ENCODE measurements at places on chromosomes 5 and 9.

- no peaks in the 10 kb centered on the region for H3K4me1 ChIP-seq
- no peak for DNase-seq
- no peak overlapping the region for H3K27ac ChIP-seq
- no peak overlapping the region for H3K4me3 ChIP-seq
Measured at GRCh38 chr5:155027993-155028629, 14.6 kb downstream of the KIF4B start.

- no peaks in the 10 kb centered on the region for H3K4me1 ChIP-seq
- no peak overlapping the region for H3K4me3 ChIP-seq
- no peaks in the 10 kb centered on the region for H3K36me3 ChIP-seq
- no peak overlapping the region for H3K27ac ChIP-seq
- peaks cover 22% of the 10 kb centered on the region for H3K27me3 ChIP-seq
Measured at GRCh38 chr5:178474562-178475184, 115.5 kb downstream of the COL23A1 start.

GRCh38 chr9:88579050-88579715 is 44.2 kb downstream of the NXNL2 start:
- H3K27me3 ChIP-seq, result peaks cover 6% of the 10 kb centered on the region
- peaks cover 5% of the 10 kb centered on the region for H3K4me1 ChIP-seq
- H3K4me3 ChIP-seq, result no peak overlapping the region
- no peak overlapping the region for H3K27ac ChIP-seq
- DNase-seq, result no peak
- no peaks in the 10 kb centered on the region for H3K36me3 ChIP-seq

DNA sequence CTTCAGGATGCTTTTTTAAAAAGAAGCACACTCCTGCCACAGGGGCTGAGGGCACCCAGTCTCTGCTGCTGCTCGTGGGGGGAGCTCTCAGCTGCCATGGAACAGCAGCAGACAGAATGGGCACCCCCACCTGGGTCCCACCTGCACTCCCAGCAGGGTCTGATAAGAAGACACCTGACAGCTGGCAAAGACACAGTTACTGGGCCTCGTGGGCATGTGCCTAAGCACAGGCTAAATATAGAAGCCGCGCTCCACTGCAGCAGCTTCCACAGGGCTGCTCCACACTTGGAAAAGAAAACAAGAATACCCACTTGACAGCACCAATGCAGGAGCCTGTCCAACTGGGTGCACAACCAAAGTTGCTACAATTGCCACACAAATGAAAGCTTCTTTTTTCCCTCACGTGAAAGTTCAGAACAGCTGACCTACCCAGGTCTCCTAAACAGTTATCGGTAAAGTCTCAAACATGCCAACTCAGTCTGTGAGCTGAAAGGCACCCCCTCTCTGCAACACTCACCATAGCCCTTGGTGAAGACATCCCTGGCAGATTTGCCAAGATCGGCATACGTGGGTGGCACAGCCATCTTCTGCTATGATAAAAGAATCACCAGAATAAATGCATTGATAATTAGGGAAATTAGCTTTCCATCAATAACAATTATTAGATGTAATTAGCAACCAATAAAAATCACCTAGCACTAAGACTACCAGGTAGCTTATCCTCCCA is 12.2 kb downstream of the VDAC1 start:
- no peak overlapping the region for H3K27ac ChIP-seq
- peaks cover 29% of the 10 kb centered on the region for H3K4me1 ChIP-seq
- DNase-seq, result no peak

- no peak overlapping the region for H3K27ac ChIP-seq
- peaks cover 26% of the 10 kb centered on the region for H3K4me1 ChIP-seq
- no peaks in the 10 kb centered on the region for H3K36me3 ChIP-seq
Measured at GRCh38 chr9:37062336-37062735, 28.3 kb upstream of the PAX5 start.

GRCh38 chr5:154473581-154474283 is 4.3 kb downstream of the HAND1 start:
- peaks cover 22% of the 10 kb centered on the region for H3K4me1 ChIP-seq
- H3K4me3 ChIP-seq, result no peak overlapping the region
- peaks cover 2% of the 10 kb centered on the region for H3K36me3 ChIP-seq

DNA sequence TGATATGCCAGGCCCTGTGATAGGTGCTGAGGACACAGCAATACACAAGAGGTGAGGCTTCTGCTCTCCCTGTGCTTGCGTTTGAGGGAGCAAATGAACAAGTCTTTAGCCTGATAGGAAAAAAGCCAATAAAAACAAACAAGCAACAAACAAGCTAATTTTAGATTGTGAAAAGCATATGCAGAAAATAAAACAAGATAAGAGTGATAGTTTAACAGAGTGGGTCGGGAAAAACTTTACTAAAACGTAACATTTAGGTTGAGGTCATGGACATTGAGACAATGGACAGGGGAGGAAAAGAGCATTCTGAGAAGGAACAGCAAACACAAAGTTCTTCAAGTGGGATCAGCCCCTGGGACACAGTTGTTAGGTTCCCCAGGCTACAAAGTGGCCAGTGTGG is 4.3 kb downstream of the SMIM3 start:
- no peak overlapping the region for H3K27ac ChIP-seq
- H3K4me3 ChIP-seq, result no peak overlapping the region
- H3K27me3 ChIP-seq, result peaks cover 7% of the 10 kb centered on the region
- no peak for DNase-seq

GRCh38 chr9:95132366-95133324 is 184.9 kb downstream of the FANCC start:
- H3K27me3 ChIP-seq, result no peaks in the 10 kb centered on the region
- H3K27ac ChIP-seq, result no peak overlapping the region
- DNase-seq, result no peak
- H3K4me3 ChIP-seq, result no peak overlapping the region
- no peaks in the 10 kb centered on the region for H3K4me1 ChIP-seq

DNA sequence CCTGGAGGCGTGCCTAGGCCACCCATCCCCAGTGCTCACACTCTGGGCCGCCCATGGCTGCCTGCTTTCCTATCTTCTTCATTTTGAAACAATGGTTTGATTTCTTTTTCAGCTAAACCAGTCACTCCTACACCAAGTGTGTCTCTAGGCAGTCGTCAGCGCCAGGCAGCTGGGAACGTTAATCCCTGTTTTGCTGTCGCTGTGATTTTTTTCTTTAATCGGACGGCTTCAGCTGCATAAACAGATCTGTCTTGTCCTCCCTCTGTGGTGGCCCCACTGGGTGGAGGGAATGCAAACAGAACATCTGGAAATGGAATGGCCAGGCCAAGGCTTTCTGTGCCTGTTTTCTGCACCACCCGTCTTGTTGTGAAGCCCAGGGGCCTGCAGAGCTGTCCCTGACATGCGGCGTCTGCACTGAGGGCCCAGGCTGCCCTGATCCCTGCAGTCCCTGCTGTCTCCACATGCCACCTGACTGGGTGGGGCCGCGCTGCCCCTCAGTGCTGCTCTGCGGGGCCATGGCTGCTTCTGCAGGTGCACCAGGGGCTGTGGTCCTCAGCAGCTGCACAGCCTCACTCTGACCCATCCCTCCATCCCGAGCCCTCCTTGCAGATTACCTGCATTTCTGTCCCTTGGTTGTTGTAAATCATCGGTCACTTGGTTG is 51.5 kb downstream of the WNK2 start:
- no peak overlapping the region for H3K27ac ChIP-seq
- H3K36me3 ChIP-seq, result peaks cover 2% of the 10 kb centered on the region
- peaks cover 3% of the 10 kb centered on the region for H3K27me3 ChIP-seq
- H3K4me1 ChIP-seq, result no peaks in the 10 kb centered on the region

- no peaks in the 10 kb centered on the region for H3K27me3 ChIP-seq
- H3K4me1 ChIP-seq, result peaks cover 6% of the 10 kb centered on the region
- H3K36me3 ChIP-seq, result no peaks in the 10 kb centered on the region
- H3K27ac ChIP-seq, result no peak overlapping the region
- H3K4me3 ChIP-seq, result no peak overlapping the region
Measured at GRCh38 chr5:125377141-125377540, 630.7 kb upstream of the ZNF608 start.

- H3K27ac ChIP-seq, result no peak overlapping the region
- H3K27me3 ChIP-seq, result peaks cover 14% of the 10 kb centered on the region
- no peak overlapping the region for H3K4me3 ChIP-seq
- no peaks in the 10 kb centered on the region for H3K4me1 ChIP-seq
Measured at GRCh38 chr5:149411738-149412519, 32.8 kb upstream of the IL17B start.

GRCh38 chr5:1782385-1783215 is 17.0 kb downstream of the MRPL36 start:
- peak overlapping the region; percentile 69 for H3K27ac ChIP-seq
- H3K4me1 ChIP-seq, result peaks cover 22% of the 10 kb centered on the region
- no peaks in the 10 kb centered on the region for H3K36me3 ChIP-seq
- DNase-seq, result no peak
- H3K27me3 ChIP-seq, result peaks cover 10% of the 10 kb centered on the region

- no peak overlapping the region for H3K4me3 ChIP-seq
- no peak for DNase-seq
- no peak overlapping the region for H3K27ac ChIP-seq
Measured at GRCh38 chr5:58800861-58801540, 218.1 kb downstream of the RAB3C start.

DNA sequence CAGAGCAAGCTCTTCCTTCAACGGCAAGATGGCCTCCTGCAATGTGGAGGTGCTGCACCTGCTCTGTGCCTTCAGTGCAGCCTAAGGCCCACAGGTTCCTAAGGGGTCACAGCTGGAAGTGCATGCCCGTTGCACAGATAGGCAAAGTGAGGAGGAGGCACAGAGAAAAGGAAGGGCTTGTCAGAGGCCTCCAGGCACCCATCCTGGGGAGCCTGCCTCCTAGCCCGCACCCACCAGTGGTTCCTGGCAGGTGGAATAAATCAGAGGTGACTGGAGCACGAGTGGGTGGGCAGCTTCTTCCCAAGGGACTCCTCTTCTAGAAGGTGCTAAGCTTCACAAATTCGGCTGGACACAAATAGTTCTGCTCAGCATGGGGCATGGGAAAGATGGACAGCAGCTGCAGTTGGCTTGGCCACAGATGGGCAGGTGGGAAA is 52.8 kb upstream of the STXBP1 start:
- no peak overlapping the region for H3K27ac ChIP-seq
- H3K27me3 ChIP-seq, result peaks cover 3% of the 10 kb centered on the region
- DNase-seq, result no peak
- H3K4me3 ChIP-seq, result no peak overlapping the region

- no peak for DNase-seq
- peaks cover 13% of the 10 kb centered on the region for H3K36me3 ChIP-seq
- no peak overlapping the region for H3K4me3 ChIP-seq
- H3K27ac ChIP-seq, result no peak overlapping the region
- peaks cover 5% of the 10 kb centered on the region for H3K4me1 ChIP-seq
- no peaks in the 10 kb centered on the region for H3K27me3 ChIP-seq
Measured at GRCh38 chr9:131923766-131924165, 155.9 kb downstream of the MED27 start.

GRCh38 chr5:158736150-158736870 is 363.4 kb downstream of the EBF1 start:
- no peak overlapping the region for H3K4me3 ChIP-seq
- DNase-seq, result no peak
- no peaks in the 10 kb centered on the region for H3K27me3 ChIP-seq

DNA sequence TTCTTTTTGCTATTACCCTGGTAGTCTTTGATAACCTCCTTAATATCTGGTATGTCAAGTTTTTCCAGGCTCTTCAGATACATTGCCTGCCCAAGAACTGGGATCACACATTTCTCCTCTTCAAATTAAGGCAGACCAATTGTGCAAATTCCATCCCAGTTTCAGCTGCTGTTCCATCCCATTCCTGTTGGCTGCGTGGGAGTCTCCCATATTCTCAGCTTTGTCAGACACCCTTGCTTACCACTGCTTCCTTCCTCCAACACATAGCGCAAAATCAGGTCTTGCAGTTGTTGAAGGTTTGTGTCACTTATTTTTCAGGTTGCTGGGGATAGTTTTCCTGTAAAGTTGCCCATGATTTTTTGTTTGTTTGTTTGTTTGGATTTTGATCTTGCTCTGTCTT is 15.2 kb downstream of the HCN1 start:
- no peaks in the 10 kb centered on the region for H3K36me3 ChIP-seq
- H3K4me3 ChIP-seq, result no peak overlapping the region
- H3K4me1 ChIP-seq, result no peaks in the 10 kb centered on the region
- no peak for DNase-seq
- no peak overlapping the region for H3K27ac ChIP-seq
- no peaks in the 10 kb centered on the region for H3K27me3 ChIP-seq

- peaks cover 6% of the 10 kb centered on the region for H3K4me1 ChIP-seq
- H3K27ac ChIP-seq, result no peak overlapping the region
- no peak for DNase-seq
- no peaks in the 10 kb centered on the region for H3K36me3 ChIP-seq
- no peaks in the 10 kb centered on the region for H3K27me3 ChIP-seq
- H3K4me3 ChIP-seq, result no peak overlapping the region
Measured at GRCh38 chr5:159398936-159399335, 68.6 kb upstream of the IL12B start.

- no peak for DNase-seq
- H3K4me1 ChIP-seq, result peaks cover 10% of the 10 kb centered on the region
- H3K36me3 ChIP-seq, result no peaks in the 10 kb centered on the region
- H3K27ac ChIP-seq, result peak overlapping the region; percentile 98
- H3K27me3 ChIP-seq, result no peaks in the 10 kb centered on the region
Measured at GRCh38 chr5:72599065-72599433, 91.8 kb upstream of the ZNF366 start.

GRCh38 chr5:149887622-149888183 is 56.9 kb downstream of the PDE6A start:
- peaks cover 8% of the 10 kb centered on the region for H3K27me3 ChIP-seq

DNA sequence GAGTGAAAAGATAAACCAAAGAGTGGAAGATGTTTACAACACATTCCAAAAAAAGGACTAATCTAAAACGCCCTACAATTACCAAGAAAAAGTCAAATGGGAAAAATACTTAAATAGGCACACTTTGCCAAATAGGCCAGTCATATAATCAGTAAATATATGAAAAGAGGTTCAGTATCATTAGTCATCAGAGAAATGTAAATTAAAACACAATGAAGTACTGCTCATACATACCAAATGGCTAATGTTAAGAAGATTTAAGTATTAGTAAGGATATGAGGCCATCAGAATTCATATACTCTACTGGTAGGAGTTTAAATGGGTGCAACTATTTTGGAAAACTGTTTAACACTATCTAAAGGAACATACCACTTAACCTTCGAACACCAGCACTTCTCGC is 47.6 kb downstream of the ZDHHC21 start:
- no peak for DNase-seq
- H3K4me3 ChIP-seq, result no peak overlapping the region
- no peaks in the 10 kb centered on the region for H3K27me3 ChIP-seq
- H3K27ac ChIP-seq, result no peak overlapping the region

DNA sequence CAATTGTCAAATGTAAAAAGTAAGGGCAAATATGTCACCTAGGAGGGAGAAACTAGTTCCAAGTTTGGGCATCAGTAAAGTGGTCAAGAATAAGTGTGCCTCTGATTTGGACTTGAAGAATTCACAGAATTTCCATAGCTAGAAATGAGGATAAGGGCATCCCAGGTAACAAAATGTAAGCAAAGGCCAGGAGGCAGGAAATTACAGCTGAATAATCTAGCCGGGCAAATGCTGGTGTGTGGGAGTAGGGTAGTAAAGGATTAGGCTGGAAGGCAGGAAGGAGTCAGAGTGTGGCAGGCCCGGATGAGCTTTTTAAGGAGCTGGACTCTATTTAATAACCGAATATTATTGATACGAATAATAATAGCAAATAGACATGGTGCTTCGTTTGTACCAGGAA is 144.9 kb upstream of the EGFLAM start:
- no peaks in the 10 kb centered on the region for H3K36me3 ChIP-seq
- H3K27ac ChIP-seq, result no peak overlapping the region
- no peak for DNase-seq
